NCI-H446 (cell line): ENCODE measurements at places on chromosomes 1 and 21.

DNA sequence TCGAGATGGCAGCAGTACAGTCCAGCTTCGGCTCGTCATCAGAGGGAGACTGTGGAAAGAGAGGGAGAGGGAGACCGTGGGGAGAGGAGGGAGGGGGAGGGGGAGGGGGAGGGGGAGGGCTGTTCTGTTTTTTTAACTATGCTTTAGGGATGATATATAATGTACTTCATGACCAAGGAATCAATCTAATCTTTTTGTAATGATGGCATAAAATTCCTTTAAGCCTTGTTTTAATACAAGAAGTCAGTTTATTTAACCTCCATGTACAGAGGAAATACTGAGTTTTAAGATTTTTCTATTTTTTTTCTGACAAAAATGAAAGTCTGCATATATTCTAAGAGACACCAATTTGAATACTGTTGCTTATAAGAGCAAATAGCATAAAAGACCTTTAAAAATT is 41.9 kb downstream of the PTBP2 start:
- DNase-seq, result no peak

DNA sequence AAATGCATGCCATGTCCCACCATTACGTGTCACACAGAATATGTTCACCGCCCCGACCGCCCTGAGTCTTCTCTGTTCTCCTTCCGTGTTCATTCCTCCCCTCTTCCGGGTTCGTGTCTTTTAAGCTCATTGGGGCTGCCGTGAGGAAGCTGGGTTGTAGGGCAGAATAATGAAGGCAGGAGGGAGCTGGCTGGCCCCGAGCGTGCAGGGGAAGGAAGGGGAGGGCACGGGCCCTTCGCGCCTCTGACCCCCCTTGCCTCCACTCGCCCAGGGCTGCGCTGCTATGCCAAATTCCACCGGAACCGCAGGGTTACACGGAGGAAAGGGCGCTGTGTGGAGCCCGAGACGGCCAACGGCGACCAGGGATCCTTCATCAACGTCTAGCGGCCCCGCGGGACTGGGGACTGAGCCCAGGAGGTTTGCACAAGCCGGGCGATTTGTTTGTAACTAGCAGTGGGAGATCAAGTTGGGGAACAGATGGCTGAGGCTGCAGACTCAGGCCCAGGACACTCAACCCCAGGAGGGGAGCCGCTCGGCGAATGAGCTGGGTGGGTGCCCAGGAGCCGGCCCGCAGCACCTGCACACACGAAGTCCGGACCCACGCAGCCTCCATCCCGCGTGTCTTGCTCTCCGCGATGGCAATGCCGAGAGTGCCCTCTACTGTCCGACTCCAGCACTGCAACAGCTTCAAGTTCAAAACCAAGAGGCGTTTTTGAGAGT is 16.5 kb upstream of the AGTRAP start:
- DNase-seq, result peak; percentile 38

- DNase-seq, result no peak
Measured at GRCh38 chr1:100597061-100597741, 59.3 kb downstream of the GPR88 start.

DNA sequence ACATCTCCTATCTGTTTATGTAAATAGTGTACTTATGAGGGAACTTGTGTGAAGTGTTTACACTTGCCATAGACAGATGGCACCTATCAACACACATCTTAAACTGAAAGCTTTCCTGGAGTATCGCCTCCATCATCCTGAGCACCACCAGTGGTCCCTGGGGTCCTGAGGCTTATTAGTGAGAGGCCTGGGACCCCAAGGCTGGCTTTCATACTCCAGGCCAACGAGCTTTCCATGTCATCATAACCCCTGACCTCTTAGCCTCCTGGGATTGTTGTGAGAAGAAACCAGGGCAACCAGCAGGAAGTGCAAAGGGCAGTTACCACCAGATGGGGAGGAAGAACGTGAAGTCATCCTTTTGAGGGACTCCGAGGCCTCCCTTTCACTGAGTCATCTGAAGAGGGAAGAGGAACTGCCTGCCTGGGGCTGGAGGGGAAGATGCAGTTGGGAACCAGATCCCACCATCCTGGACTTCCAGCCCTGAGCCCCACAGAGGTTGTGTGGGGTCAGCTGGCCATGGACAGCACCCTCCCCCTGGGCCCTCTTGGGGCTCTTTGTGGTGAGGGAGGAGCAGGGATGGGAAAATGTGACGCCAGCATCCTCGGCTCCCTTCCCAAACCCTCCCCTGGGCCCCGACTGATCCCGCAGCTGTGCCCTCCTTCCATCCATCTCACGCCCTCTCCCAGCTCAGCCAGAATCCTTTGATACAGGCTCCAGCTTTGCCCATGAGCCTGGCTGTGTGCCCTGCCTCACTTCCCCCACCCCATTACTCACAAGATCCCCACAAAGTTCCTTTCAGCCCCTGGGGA is 5.8 kb downstream of the INKA2 start:
- DNase-seq, result peak; percentile 88

DNA sequence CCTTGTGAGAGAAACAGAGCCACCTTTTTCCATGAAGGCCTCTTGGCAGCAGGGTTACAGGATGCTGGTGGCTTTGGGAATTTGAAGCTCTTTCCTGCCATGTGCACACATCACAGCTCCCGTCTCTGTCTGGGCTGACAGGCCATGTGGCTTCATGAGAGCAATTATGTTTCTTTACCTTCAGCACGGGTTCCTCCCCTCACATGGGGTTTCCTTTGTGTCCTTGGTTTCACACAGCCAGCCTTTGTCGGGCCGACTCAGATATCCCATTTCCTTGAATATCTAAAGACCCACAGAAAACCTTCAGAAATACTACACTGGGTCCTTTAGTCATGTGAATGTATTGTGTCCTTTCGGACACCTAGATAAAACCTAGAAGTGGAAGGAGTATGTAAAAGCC is 7.1 kb downstream of the CLIC6 start:
- DNase-seq, result no peak

- no peak for DNase-seq
Measured at GRCh38 chr21:42575111-42575510, 61.5 kb downstream of the SLC37A1 start.

- DNase-seq, result no peak
Measured at GRCh38 chr1:13478692-13479091, 35.1 kb downstream of the LRRC38 start.

- no peak for DNase-seq
Measured at GRCh38 chr1:117008656-117009055, 7.1 kb downstream of the CD101 start.

GRCh38 chr1:21670956-21671902 is 2.1 kb upstream of the RAP1GAP start:
- DNase-seq, result no peak

- no peak for DNase-seq
Measured at GRCh38 chr1:147626739-147627138, 43.6 kb downstream of the ACP6 start.

DNA sequence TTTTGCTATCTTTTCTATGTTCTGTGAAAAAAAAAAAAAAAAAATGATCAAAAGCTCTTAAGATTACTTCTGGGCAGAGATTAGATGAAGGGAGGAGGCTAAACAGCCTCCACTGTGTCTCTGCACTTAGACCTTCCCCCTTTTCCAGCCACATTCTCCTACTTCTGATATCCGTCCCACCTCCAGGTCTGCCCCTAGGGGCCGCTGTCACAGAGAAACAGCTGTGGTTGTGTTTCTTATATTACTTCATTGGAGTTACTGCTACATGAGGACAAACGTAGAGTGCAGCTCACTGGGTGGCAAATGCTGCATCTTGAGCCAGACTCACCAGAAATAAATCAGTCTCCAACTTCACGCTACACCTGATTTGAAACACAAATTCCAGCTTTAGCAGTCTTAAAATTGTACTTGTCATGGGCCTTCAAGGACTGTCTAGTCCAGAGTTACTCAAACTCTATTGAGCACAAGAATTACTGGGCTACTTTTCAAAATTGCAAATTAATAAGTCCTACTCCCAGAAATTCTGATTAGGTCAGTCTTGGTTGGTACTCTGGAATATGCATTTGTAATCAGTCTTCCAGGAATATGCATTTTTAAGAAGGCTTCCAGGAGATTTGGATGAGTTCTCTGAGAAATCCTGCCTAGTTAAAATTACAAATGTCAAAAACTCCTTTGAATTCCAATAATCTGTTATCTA is 125.2 kb upstream of the PTBP2 start:
- DNase-seq, result no peak

GRCh38 chr1:54543729-54544496 is 4.1 kb upstream of the ACOT11 start:
- DNase-seq, result no peak

DNA sequence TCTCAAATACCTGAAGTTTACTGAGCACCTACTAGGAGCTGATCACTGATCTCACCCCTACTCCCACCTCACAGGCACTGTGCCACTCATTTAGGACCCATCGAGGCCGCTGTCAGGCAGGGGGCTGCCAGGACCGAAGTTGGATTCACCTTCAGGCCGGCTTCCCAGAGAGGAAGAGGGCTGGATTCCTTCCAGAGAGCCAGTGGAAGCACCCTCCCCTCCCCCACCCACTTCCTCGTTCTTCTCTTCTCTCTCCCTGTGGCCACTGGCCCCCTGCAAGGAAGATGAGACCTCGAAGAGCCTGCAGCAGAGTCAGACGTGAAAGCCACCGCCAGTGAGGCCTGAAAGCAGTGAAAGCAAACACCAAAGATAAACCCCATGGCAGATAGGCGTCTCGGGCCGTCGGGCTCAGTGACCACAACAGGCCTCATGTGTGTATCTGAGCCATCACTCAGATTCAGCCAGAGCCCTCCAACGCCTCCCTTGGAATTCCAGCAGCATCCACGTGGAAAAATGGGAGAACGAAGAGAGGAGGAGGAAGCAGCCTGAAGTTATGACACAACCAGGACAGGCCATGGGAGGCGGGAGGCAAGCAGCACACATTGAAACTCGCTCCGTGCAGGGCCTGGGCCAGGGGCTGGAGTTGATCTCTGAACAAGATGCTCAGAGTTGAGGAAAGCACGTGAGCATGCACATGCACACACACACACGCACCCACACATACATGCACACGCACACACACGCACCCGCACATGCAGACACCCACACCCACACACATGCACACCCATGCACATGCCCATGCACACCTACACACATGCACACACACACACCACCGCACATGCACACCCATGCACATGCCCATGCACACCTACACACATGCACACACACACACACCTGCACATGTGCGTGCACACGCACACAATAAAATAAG is 6.2 kb upstream of the AGTRAP start:
- no peak for DNase-seq

DNA sequence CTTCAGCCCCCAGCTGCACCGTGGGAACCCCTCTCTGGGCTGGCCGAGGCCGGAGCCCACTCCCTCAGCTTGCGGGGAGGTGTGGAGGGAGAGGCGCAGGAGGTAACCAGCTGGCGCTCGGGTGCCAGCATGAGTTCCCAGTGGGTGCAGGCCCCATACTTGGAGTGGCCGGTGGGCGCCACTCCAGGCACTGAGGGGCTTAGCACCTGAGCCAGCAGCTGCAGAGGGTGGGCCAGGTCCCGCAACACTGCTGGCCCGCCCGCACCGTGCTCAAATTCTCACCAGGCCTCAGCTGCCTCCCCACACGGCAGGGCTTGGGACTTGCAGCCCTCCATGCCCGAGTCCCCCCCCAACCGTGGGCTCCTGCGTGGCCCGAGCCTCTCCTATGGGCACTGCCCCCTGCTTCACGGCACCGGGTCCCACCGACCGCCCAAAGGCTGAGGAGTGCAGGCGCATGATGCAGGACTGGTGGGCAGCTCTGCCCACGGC is 47.2 kb downstream of the LRRC53 start:
- DNase-seq, result no peak

DNA sequence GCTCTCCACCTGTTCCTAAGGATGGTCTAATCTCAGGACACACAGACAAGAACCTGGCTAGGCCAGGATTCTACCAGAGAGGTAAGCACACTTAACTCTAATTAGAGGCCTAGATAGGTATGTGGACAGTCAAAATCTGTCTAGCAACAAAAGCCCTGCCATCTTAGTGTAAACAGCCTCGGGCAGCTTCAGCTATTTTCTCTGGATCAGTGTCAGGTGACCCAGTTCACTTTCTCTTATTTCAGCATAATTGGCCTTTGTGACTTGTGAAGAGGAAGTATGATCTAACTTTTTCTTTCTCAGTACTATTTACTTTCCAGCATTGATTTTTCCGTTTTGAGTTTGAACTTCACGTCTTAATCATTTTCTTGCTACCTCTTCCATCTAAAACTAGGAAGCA is 217.7 kb downstream of the CRB1 start:
- no peak for DNase-seq

DNA sequence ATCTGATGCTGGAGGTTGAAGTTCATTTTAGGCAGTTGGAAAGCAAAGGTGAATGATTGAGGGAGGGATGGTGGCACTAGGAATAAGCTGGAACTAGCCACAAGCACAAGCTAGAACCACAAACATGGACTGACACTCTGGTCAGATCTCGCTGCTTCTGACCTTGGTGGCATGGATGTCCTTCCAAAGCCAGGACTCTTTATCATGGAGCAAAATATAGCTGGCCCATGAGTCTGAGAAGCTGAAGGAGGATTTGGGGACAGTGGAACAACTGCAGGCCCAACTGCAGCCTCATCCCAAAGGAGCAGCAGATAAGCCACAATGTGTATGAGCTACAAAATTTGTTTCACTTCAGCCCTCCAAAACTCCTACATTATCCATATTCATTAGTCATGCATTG is 35.5 kb downstream of the SRSF11 start:
- DNase-seq, result no peak

DNA sequence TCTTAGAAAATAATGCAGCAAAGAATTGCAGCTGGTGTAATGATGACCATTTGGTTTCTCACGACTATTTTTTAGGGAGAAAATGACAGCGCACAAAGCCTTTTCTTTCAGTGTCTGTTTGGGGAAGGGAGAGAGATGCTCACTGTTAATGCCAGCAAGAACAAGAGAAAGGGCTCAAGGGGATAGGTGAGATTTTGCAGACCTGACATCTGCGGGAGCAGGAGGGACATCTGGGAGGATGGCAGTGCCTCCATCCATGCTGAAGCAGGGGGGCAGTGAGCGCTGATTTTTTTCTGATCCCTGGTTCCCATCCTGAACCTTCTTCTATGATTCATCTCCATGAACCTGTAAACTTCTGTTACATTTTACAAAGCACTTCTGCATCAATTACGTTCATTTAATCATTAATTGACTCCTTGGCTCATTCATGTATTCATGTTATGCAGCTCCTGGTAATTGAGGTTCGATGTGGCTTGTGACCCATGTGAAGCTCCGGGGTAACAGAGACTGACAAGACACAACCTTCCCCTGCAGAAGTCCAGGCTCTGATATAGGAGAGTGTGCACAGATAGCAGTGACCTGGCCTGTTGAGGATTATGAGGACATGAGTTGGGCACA is 595.3 kb downstream of the PTPRU start:
- DNase-seq, result no peak

GRCh38 chr1:237416924-237417655 is 375.1 kb downstream of the RYR2 start:
- DNase-seq, result no peak

GRCh38 chr1:107609808-107610207 is 355.2 kb downstream of the VAV3 start:
- DNase-seq, result no peak
